ENCODE measurements at places on chromosomes 2 and 18.

GRCh38 chr2:186486651-186487647 is 889 bp downstream of the ZC3H15 start:
- no peak for DNase-seq

GRCh38 chr2:99898336-99899048 is 243.9 kb downstream of the AFF3 start:
- DNase-seq = no peak

DNA sequence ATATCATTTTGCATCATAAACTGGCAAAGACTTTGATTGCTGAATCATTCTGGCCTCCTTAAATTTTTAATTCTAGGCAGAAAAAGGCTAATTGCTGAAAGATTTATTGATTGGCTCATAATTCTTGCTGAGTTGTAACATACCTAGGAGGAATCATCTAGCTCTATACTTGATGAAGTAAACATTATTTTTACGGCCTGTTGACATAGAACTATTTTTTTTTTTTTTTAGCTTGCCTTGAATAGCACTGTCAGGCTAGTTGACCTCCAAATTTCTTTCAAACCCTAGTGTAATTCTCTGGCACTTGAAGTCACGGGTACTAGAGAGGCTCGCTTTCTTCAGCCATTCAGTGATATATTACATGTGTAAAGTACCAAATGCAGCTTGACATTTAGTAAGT is 2.8 kb downstream of the SERPINB12 start:
- DNase-seq = no peak

- DNase-seq = no peak
Measured at GRCh38 chr2:214631406-214631805, 178.1 kb downstream of the BARD1 start.

GRCh38 chr2:173578404-173579107 is 223.9 kb downstream of the CDCA7 start:
- no peak for DNase-seq

DNA sequence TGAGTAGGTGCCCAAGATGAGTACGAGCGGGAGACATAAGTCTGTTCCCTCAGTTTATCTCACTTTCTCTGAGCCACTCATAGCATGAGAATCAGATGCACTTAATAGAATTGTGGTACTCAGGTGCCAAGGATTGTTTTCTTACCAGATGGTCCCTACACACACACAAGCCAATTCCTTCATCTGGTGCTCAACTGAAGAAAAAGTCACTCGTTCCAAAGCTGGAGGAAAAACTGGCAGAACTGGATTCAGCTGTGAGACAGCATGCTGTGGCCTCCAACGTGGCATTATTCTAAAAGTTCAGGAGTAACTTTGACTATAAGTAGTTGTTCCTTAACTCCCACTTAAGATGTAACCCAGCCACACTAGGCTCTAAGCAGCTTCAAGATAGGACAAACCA is 33.4 kb upstream of the ABCA12 start:
- no peak for DNase-seq

GRCh38 chr2:10246370-10246769 is 56.3 kb upstream of the HPCAL1 start:
- DNase-seq = no peak

GRCh38 chr18:27138079-27138478 is 47.0 kb downstream of the CHST9 start:
- DNase-seq = no peak

GRCh38 chr2:65917986-65918385 is 485.6 kb upstream of the SPRED2 start:
- no peak for DNase-seq

DNA sequence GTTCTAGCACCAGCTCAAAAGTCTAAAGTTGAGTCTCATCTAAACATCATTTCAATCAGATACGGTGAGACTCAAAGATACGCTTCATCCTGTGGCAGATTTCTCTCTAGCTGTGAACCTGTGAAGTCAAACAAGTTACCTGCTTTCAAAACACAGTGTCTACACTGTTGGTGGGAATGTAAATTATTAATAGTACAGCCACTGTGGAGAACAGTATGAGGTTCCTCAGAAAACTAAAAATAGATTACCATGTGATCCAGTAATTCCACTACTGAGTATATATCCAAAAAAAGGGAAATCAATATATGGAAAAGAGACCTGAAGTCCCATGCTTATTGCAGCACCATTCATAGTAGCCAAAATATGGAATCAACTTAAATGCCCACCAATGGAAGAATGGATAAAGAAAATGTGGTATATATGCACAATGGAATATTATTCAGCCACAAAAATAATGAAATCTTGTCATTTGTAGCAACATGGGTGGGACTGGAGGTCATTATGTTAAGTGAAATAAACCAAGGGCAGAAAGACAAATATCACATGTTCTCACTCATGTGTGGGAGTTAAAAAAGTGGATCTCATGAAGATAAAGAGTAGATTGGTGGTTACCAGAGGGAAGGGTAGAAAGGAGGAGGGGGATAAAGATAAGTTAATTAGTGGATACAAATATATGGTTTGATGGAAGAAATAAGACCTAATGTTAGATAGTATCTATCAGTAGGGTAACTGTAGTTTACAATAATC is 11.7 kb downstream of the UBR3 start:
- DNase-seq = no peak

GRCh38 chr2:66982766-66983165 is 414.4 kb upstream of the ETAA1 start:
- DNase-seq = no peak

GRCh38 chr2:240972636-240973521 is 25.5 kb upstream of the SNED1 start:
- DNase-seq = peak; percentile 29

GRCh38 chr18:55786651-55787272 is 198.8 kb upstream of the TCF4 start:
- no peak for DNase-seq

- no peak for DNase-seq
Measured at GRCh38 chr2:39728941-39729351, 50.1 kb downstream of the THUMPD2 start.

- DNase-seq = no peak
Measured at GRCh38 chr2:23425885-23426262, 40.9 kb downstream of the KLHL29 start.

DNA sequence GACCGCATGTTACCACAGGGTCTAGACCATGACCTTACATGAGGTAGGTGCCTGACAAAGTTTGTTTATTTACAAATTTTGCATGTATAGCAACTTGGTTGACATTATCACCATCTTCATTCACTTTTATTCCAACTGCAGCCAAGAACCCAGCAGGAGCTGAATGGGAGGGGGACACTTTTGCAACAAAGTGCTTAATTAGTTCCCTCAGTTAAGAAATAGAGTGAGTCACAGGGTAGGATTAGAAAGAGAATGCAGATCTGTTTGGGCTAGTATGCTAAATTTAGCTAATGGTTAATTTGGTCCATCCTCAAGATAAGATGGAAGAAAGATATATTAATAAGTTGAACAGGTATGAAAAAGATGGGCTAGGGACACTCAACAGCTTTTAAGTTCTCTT is 678.9 kb downstream of the ARHGAP15 start:
- DNase-seq = no peak

DNA sequence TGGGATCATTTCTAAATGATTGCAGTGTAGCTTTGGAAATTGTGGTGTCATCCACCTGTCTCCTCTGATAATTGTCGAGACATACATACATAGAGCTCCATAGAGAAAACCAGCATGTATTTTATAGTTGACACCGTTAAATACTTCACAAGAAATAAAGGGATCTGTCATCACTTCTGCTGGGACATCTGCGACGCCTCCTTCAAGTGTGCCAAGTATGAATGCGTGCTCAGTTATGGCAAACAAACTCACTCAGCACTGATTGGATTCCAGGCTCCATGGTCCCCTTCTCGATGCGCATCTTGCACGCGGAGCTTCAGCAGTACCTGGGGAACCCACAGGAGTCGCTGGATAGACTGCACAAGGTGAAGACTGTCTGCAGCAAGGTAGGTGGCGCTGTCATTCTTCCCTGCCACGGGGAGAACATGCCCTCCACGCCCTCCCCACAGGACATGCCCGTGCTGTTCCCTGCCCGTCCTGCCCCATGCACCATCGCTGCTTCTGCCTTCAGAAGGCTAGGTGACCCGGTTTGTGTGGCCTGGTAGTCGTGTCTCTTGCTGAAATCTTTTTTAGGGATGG is 64.1 kb downstream of the TRAPPC12 start:
- DNase-seq = no peak

GRCh38 chr18:3305354-3305762 is 43.4 kb downstream of the MYL12B start:
- DNase-seq = peak; percentile 23

- no peak for DNase-seq
Measured at GRCh38 chr18:12839526-12840196, 44.4 kb downstream of the PTPN2 start.

GRCh38 chr2:216793386-216793785 is 66.5 kb downstream of the TNP1 start:
- DNase-seq = no peak

GRCh38 chr2:241125626-241126025 is 23.5 kb upstream of the MTERF4 start:
- no peak for DNase-seq

GRCh38 chr18:60555625-60556024 is 183.1 kb upstream of the MC4R start:
- DNase-seq = no peak

GRCh38 chr2:239286901-239287300 is 113.9 kb downstream of the HDAC4 start:
- DNase-seq = no peak

- no peak for DNase-seq
Measured at GRCh38 chr2:100793982-100794381, 26.0 kb upstream of the NPAS2 start.

- no peak for DNase-seq
Measured at GRCh38 chr2:225398372-225398771, 1.1 kb upstream of the NYAP2 start.

- DNase-seq = peak; percentile 41
Measured at GRCh38 chr2:181894381-181894780, 2.9 kb downstream of the ITPRID2 start.

DNA sequence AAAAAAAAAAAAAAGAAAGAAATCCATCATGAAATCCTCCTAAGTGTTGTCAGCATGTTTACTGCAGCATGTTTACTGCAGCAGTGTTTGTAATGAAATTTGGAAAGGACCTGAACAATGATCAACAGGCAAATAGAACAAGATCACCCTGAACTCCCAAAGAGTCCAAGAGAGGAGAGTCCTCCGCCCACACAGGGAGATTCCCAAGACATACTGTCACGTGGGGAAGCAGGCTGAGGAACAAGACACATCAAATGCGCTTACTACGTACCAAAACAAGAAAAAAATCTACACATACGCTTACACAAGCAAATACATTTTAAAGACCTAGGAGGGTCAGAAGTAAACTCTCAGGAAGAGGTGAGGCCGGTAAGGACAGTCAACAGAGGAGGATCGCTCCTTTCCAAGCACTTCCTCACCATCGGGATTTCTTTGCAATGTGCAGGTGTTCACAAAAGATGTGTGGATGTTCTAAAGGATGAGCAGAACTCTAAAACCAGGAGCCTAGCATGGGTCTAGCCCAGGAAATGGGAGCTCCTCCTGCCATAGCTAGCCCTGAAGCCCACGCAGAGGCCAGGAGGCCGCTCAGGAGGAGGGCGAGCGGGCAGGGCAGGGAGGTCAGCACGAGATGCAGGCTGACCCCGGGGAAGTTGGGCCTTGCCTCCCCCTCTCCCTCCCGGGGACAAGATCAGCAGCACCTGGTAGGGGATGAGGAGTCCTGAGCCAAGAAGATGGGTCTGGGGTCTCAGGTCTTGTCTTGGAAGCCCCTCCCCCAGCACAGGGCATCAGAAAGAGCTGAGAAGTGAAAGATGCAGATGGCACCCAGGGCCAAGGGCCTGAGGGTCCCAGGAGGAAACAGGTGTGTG is 66.4 kb downstream of the ZNF516 start:
- DNase-seq = no peak

- DNase-seq = no peak
Measured at GRCh38 chr18:44817831-44818473, 137.3 kb downstream of the SETBP1 start.

DNA sequence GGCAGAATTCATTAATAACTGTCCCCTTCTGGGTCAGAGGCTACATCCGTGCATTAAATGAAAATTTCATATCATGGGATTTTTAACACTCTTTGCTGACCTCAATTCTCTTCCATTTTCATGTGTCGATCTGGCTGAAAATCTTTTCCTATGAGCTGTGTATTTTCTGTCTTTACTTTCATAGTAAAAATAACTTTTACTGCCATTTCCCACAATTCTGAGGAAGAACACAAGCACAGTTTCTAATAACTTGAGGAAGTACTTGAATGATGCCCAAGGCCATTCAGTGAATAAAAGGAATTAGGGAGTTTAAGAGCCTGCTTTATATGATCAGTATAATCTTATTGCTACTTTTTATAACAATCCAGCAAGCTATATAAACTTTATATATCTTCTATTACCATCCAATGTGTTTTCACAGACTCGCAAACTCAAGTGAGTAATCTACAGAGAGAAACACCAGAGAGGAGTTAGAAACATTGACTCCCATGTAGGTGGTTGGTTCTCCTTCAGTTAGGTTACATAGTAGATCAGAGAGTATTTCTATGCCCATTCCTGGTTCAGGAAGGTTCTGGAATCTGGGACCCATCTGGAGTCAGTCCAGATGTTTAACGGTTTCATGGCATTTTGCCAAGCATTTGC is 340.0 kb downstream of the FBXO15 start:
- no peak for DNase-seq

GRCh38 chr2:55761526-55761925 is 67.9 kb upstream of the PNPT1 start:
- no peak for DNase-seq

- DNase-seq = no peak
Measured at GRCh38 chr2:136399667-136400289, 281.8 kb upstream of the CXCR4 start.

DNA sequence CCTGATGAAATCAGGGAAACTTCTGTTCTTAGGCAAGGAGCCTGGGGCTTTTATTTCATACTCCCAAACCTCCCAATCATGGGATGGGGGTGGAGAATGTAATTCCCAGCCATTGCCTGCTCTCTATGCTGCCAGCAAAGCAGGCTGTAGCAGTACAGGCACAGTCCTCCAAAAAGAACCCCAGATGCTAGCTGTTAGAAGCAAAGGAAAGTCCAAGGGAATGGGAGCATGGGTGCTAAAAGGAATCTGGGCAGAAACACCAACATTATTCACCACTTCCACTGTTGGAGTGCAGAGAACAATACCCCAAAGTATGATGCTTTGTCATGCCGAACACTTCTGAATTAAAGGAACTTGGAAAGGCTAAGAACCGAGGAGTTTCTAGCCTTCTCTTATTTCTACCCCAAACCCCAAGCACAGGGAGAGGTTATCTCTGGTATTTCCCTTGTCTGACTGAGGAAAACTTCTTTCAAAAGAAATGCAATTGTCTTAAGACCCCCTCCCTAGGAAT is 24.7 kb downstream of the MDH1 start:
- no peak for DNase-seq

GRCh38 chr2:224009605-224010315 is 29.3 kb downstream of the SERPINE2 start:
- DNase-seq = no peak
